Fibroblast of pulmonary artery (primary cell): ENCODE measurements at places on chromosomes 11 and 22.

DNA sequence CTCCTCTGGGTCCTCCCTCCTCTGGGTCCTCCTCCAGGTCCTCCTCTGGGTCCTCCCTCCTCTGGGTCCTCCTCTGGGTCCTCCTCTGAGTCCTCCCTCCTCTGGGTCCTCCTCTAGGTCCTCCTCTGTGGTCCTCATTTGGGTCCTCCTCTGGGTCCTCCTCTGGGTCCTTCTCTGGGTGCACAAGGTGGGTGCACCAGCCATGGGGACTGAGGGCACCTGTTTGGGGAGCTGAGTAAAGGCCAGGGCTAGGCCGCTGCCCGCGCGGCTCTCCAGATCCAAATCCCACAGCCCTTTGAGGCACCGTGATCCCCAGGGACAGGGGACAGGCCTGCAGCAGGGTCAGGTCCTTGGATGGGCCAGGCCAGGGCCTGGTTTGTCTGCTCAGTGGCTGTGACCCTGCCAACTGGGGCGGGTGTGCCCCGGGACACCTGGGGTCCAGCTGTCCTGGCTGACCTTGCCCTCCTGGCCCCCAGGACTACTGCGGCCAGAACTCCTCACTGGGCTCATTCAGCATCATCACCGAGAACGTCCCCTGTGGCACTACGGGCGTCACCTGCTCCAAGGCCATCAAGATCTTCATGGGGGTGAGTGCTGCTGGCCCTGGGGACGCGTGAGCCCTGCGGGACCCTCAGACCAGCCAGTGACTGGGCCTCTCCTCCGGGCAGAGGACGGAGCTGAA, 12.7 kb downstream of the MUC2 start:
- DNase-seq, result no peak

DNA sequence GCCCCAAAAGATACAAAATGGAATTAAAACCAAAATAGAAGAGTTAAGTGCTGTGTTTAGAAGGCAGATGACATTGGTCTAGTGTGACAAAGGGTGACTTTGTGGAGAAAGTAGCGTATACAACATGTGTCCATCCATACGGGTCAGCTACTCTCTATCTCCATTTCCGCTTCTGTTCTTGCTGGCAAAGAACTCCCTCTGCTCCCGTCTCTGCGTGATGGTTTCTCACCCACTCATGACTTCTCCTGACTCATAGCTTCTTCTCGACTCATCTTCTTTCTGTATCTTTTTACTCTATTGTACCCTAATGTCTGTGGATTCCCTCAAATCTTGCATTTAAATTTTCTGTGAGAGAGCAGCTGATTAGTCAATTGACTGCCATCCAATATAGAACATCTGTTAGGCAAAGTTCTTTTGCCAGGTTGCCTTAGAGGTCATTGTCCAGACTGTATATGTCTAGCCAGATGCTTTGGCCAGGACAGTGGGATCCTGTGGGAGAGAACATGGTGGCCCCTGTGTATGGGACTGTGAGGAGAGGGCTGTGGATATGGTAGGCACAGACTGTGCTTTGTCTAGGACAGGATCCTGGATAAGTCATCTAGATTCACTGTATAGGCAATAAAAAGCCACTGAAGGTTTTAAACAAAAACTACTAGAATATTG, 28.4 kb downstream of the MMP13 start:
- no peak for DNase-seq

GRCh38 chr22:38735465-38736256, 20.1 kb downstream of the SUN2 start:
- DNase-seq, result no peak

DNA sequence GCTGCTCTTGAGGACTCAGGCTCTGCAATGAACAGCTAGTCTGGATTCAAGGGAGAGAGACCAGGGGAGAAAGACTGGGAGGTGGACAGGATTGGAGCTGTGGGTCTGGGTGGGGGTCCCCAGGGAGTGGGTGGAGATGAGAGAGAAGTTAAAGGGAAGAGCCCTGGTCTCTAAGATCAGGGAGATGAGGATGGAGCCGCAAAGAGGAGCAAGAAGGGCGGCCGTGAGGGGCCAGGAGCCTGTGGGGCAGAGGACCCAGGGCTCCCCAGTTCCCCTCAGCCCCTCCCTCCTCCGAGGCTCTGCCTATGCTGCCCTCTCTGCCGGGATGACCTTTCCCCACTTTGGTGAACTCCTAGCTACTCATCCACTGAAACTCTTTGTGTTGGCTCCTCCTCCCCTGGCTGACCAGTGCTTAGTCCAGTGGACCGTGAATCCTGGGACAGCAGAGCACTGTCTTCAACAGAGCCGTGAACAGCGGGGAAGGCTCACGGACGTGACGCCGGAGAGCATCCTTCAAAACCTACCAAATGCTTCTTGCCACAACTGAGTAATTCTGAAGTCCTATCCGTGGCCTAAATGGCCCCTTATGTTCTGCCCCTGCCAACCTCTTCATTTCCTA, 16.4 kb upstream of the RFPL3 start:
- no peak for DNase-seq

- no peak for DNase-seq
These were observed 26.8 kb downstream of the MIAT start for GRCh38 chr22:26684168-26684567.
